NT2/D1 (cell line): ENCODE measurements at places on chromosomes 6 and 20.

DNA sequence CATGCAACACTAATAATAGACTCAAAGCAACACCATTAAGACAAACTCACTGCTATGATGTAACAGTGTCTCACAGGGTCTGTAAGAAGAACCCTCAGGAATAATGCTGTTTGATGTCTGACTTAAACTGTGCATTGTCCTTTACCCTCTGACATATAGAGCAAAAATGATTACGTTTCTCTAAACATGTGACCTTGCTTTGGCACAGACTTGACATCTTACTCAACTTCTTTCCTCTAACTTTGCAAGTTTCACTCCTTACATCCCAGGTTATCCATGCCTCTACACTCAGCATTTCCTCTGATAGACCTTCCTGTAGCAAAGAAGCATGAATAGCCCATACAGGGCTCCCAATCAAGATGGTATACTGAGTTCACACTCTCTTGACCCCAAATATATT is 252.7 kb downstream of the UST start:
- no peak for DNase-seq

DNA sequence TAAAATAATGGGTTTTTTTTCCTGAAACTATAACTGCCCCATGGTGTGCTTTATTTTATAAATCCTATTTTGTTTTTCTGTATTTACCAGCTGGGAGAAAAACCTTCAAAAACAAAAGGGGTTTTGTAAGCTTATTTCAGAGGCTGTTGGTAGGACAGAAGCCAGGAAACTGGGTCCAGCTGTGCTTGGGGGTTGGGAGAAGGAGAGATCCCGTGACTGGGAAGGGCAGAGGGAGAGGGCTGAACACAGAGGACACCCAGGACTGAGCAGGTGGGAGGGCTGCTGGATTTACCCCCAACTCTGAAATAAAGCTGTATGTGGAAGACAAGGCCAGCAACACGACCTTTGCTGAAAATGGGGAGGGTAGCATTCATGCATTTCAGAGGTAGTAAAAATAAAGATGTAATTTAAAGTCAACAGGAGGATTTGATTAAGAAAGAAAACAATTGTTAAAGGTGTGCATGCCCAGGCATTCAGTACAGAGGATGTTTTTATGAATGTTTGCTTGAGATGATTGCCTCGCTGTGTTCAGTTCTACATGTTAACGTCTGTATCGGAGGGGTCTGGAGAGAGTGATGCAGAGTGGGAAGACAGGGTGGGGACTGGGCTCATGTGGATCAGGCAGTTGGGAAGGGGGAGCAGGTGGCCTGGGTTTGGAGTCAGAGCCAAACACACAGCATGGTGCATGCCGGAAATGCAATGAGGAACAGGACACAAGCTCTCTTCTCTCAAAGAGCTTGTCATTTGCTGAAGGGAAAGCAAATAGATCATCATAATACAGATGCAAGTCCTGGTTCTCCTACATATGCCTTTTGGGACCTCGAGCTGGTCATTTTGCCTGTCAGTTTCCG is 21.4 kb downstream of the ARFGEF3 start:
- no peak for DNase-seq

DNA sequence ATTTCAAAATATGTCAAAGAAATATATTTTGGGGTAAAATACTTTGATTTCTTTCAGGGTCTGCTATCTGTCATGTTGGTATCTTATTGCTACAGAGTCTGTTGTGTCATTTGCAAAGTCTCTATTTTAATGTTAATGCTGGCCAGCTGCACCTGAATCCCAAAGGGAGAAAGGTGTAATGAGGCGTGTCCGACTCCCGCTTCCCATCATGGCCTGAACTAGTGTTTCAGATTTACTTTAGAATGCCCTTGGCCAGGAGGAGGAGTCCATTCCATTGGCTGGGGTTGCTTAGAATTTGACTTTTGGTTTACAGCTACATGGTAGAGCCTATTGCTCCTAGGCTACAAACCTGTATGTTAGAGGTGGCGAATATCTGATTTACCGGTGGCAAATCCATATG is 69.3 kb downstream of the FAM50B start:
- DNase-seq = no peak

- DNase-seq = no peak
These were observed 860.2 kb upstream of the MAP3K7 start for GRCh38 chr6:91447081-91447480.

DNA sequence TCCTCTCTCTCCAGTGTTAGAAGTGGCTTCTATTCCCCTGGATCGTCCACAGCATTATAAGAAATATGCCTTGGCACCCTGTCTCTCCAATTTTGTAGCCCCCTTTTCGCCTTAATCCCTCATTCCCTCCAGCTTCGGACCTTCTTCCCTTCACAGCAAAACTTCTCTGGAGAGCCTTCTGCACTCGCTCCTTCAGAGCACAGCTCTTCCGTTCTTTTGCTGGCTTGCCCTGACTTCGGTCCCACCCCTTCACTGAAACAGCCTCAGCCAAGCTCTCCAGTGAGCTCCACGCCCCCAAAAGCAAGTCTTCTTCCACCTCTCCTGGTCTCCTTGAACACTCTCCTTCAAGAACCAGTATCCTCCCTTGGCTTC is 134.7 kb upstream of the RNF24 start:
- DNase-seq = no peak

DNA sequence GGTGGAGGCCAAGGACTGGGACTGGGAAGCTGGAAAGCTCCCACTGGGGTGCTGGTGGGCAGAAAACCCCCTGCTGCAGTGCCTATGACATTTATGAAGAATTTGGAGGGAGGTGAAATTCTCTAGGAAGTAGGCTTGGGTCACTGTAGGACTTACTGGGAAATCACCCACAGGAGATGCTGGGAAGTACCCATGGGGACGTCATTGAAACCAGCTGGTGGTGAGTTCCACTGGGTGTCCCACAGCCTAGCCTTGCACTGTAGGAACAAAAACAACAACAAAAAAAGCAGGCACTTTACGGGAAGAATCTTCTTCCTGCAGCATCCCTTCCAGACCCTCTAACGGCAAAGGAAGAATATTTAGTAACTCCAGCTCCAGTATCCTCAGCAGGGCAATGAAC is 26.2 kb downstream of the VIP start:
- DNase-seq = no peak

DNA sequence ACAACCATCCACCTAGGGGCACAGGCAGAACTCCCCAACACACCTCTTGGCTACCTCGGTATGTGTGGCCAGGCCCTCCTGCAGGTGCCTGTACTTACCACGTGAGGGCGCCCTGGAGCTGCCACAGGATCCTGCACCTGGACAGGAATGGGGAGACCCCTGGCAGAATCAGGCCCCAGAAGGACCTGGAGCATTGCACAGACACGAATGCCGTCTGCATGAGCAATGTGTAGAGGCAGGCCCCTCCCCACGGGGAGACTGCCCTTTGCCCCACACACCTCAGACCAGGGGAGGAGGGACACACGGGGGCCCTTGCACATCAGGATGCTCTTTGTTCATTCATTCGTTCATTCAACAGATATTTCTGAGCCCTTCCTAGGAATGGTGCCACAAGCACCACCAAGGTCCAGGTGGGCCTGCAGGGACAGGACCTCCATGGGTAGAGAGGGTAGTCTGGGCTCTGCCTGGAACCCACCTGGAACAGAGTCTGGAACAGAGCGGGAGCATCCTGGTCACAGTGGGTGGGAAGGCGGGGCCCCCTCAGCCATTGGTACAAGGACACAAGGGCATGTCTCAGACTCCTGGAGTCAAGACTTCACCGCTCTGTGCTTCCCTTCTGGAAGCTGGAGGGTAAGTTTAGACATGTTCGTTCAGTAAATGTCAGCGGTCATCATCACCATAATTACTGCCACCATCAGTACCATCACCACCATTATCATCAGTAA is 32.3 kb downstream of the YTHDF1 start:
- no peak for DNase-seq

- DNase-seq = no peak
These were observed 115.0 kb downstream of the KIF6 start for GRCh38 chr6:39610221-39610620.

DNA sequence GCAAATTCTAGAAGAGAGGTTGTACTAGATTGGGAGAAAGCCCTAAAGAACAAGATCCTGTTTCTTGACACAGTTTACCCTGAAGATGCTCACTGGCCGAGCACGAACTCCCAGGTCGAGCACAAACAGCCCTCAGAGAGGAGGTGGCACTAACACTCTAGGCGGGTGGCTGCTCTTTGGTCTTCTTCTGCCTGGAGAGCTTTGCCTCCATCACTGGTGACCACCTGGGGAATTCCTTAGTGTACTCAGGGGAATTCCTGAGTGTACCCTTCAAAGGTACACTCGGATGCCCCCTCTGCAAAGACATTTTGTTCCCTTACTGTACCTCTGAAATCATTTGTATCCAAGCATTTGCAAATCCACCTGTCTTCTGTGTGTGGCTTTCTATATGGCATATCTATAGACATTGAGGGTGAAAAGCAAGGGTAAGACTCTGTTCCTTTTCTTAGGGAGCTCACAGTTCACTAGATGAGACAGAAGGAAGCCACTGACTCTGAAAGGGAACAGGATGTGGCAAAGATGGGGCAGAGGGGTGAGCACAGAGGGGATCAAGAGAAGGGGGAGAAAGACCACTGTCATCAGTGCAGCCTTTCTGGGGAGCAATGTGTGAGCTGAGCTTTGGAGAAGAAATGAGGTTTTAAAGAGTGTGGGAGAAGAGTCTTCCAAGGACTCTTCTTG is 169.8 kb upstream of the PROKR2 start:
- no peak for DNase-seq

DNA sequence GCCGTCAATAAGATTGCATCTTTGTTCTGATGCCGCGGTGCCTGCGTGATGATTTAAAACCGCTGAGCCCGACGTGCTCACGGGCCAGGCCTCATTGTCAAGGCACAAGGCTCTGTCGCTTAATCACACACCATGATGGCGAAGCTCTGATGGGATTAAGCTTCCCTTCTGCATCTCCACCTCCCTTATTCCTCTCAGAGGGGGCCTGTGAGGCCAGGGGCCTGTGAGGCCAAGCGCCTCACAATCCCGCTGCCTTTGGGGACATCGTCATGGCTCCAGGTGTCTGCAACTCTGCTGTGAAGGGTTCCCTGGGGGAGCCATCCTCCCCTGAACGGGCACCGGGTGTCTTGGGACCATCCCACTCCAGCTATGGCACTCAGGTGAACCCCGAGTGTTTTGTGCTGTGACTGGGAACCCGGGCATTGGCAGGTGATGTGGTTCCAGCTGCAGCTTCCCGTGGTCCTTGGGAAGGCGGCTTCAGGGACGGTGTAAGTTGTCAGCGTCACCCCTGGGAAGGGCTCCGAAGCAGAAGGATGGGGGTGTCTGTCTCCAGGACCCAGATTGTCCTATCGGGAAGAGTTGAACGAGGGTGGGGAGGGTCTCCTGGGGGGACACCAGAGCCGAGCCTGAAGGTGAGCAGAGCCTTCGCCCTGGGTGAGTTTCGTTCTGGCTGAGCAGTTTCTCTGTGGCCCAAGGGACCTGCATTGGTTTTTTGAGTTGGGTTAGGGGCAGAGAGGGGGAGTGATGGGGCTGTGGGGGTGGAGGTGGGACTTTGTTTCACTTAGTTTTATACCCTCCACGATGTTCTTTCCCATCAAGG is 18.0 kb upstream of the BHLHE23 start:
- no peak for DNase-seq

GRCh38 chr6:88908598-88909548 is 54.5 kb downstream of the RNGTT start:
- DNase-seq = no peak

DNA sequence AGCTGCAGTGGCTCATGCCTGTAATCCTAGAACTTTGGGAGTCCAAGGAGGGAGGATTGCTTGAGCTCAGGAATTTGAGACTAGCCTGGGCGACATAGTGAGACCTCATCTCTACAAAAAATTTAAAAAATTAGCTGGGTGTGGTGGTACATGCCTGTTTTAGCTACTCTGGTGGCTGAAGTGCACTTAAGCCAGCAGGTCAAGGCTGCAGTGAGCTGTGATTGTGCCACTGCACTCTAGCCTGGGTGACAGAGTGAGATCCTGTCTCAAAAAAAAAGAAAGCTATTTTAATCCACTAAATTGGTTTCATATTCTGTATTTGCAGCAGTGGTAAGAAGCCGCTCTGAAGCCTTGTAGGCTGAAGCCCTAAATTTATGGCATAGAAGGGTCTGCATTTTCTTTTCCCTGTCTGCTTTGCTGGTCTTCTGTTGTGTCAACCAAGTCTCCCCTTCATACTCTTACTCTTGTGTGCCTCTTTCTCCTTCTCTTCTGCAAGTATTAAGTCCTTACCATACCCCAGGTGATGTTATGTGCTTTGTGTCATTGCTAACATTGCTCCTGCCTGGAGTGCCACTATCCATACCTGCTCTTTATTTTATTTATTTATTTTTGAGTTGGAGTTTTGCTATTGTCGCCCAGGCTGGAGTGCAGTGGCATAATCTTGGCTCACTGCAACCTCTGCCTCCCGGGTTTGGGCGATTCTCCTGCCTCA is 70.9 kb downstream of the MYO6 start:
- DNase-seq = no peak

GRCh38 chr6:136470044-136470443 is 80.2 kb downstream of the MAP7 start:
- no peak for DNase-seq

DNA sequence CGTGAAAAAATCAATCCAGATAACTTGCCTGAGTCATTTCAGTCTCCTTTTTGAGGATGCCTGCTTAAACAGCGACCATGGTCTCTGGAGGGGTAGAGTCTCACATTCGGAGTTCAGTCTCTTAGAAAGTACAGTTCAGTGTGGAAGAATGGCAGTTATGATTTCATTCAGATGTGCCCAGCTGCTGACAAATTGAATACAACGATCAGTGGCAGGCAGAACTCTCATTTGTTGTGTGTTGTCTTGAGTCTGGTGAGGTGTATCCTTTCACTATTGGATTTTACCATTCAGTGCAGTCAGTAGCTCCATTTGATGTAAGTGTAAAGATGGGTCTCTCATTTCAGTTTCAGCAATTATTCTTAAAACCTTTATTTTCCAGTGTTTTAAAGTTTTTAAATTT is 639 bp upstream of the TULP4 start:
- DNase-seq = no peak

GRCh38 chr6:106974999-106975737 is 639 bp upstream of the CD24 start:
- DNase-seq = no peak

DNA sequence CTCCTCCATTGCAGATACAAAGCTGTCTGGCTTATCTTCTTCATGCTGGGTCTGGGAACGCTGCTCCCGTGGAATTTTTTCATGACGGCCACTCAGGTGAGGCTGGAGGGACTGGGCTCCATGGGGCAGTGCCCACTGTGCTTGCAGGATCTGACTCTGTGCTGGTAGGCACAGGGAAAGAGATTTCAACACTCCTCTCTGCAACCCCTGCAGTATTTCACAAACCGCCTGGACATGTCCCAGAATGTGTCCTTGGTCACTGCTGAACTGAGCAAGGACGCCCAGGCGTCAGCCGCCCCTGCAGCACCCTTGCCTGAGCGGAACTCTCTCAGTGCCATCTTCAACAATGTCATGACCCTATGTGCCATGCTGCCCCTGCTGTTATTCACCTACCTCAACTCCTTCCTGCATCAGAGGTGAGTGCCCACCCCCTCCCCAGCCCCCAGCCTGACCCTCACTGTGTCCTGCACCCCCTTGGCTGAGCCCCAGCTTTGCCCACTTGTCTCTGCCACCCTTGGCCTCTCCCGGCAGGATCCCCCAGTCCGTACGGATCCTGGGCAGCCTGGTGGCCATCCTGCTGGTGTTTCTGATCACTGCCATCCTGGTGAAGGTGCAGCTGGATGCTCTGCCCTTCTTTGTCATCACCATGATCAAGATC is 6.1 kb downstream of the SLC29A1 start:
- DNase-seq = no peak

GRCh38 chr20:51121901-51122412 is 99.0 kb upstream of the KCNG1 start:
- no peak for DNase-seq
